ENCODE measurements at places on chromosomes 1 and 21. TPM values are rescaled to one million over a fixed set of nuclear protein-coding genes. Genes with fewer than 3 reads are reported as not detected.

The GBP6 gene
- total RNA-seq, result 0.07 TPM

The ATP1A4 gene
- total RNA-seq, result not detected

The PTPRF gene
- total RNA-seq, result 2.3 TPM

The CFHR3 gene
- not detected for total RNA-seq

The G0S2 gene
- total RNA-seq, result 138 TPM

The CLCA1 gene
- not detected for total RNA-seq

The IFNLR1 gene
- 4.3 TPM for total RNA-seq

The AZIN2 gene
- total RNA-seq, result 1.6 TPM

The LCE3E gene
- not detected for total RNA-seq

The RIIAD1 gene
- total RNA-seq, result not detected

The SAMSN1 gene
- 41.1 TPM for total RNA-seq

The SLC41A1 gene
- 32.1 TPM for total RNA-seq

The KRTAP12-4 gene
- total RNA-seq, result not detected

The KLHL20 gene
- total RNA-seq, result 14.9 TPM

The GJA4 gene
- 0.69 TPM for total RNA-seq

The ADORA3 gene
- not detected for total RNA-seq

The DNASE2B gene
- not detected for total RNA-seq

The DIPK1A gene
- 5.0 TPM for total RNA-seq

The GJB4 gene
- not detected for total RNA-seq

The LGALS8 gene
- 78.6 TPM for total RNA-seq

The CR1L gene
- total RNA-seq, result not detected

The C1QA gene
- not detected for total RNA-seq

The SUSD4 gene
- 1.1 TPM for total RNA-seq

The KIF14 gene
- 16.4 TPM for total RNA-seq

The ALX3 gene
- total RNA-seq, result not detected

The NCF2 gene
- total RNA-seq, result 14.3 TPM

The CDC20 gene
- 194 TPM for total RNA-seq

The FCRL2 gene
- total RNA-seq, result not detected

The GPR61 gene
- not detected for total RNA-seq
